Activated CD8-positive, alpha-beta T cell treated with anti-CD3 and anti-CD28 coated beads for 36 hours (primary cell): ENCODE measurements at places on chromosomes 2 and 18.

DNA sequence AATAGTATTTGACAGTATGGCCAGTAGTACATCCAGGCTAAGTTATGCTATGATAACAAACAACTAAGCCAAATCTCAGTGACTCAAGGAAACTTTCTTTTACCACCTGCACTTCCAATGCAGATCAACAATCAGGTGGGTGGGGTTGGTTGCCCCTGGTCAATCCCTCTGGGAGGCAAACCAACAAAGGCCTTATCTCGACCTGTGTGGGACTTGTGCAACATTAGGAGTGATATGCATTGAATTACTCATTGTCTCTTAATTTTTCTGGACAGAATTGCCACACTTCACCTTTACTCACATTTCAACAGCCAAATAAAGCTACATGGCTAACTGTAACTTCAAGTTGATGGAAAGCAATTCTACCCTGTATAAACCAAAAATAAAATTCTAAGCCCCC is 1049.3 kb upstream of the CDH2 start:
- DNase-seq = no peak

DNA sequence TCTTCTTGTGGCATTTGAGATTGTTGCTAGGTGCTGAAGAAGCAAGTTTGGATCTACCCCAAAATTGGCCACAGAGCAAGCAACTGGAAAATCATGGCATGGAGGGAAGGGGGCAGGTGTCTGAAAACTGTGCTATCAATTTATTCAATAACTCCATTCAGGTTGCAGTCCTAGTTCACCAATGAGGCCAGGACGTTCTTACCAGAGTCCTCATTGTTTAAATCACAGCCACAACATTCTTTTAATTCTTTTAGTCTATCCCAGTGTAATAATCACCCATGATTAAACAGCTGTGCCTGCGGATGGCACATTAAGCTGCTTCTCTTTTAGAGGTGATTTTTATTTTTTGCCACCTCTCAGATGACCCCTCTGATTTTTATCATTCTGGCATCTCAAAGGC is 103.5 kb downstream of the ANKRD44 start:
- no peak for DNase-seq

GRCh38 chr2:238743243-238744065 is 104.4 kb upstream of the TWIST2 start:
- no peak for DNase-seq

- DNase-seq = no peak
These were observed 132.8 kb downstream of the TTC27 start for GRCh38 chr2:32760628-32761027.

- no peak for DNase-seq
These were observed 86.5 kb upstream of the SEC11C start for GRCh38 chr18:59052965-59053820.

GRCh38 chr18:7592305-7593071 is 25.4 kb downstream of the PTPRM start:
- DNase-seq = no peak

GRCh38 chr2:144088863-144089262 is 431.1 kb downstream of the ZEB2 start:
- DNase-seq = no peak

GRCh38 chr18:45270289-45270771 is 344.9 kb upstream of the SLC14A2 start:
- DNase-seq = no peak

- DNase-seq = no peak
These were observed 56.5 kb upstream of the TTC39C start for GRCh38 chr18:23958036-23958435.

GRCh38 chr18:5568416-5568815 is 24.6 kb upstream of the EPB41L3 start:
- DNase-seq = no peak

GRCh38 chr18:58324824-58325480 is 280.9 kb downstream of the NEDD4L start:
- DNase-seq = no peak

DNA sequence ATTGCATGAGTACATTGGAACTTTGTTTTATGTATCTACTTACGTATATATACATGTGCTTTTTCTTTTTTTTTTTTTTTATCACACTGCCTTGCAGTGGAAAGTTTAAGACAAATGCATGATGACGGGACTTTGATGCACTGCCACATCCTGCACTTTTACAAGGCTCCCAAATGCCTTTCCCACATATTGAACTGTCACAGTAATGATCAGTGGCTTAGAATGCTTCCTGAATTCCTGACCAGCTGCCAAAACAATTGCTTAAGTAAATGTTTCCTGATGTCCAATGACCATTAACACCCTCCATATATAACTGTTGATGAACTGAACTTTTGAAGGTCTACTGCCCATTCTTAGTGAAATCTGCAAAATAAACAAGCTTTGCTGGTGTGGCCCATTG is 60.2 kb downstream of the LYPD6B start:
- no peak for DNase-seq

DNA sequence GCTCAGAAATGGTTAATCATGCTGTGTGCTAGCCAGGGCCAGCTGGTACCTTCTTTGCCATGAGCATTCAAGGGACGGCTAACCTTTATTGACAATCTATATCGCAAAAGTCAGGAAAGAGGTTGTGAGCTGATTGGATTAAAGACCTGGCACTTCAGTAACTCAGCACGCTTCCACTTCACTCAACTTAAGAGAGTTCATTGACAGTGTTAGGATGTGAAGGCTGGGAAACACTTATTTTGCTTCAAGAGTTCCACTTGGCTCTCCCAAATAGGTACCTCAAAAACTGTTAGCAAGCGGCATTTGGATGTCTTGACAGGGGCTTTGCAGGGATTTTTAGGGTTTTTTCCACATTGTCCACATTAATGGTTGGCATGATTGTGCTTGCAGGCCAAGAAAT is 25.1 kb upstream of the TXNDC2 start:
- DNase-seq = no peak

GRCh38 chr18:74392323-74392722 is 64.8 kb downstream of the DIPK1C start:
- DNase-seq = no peak

DNA sequence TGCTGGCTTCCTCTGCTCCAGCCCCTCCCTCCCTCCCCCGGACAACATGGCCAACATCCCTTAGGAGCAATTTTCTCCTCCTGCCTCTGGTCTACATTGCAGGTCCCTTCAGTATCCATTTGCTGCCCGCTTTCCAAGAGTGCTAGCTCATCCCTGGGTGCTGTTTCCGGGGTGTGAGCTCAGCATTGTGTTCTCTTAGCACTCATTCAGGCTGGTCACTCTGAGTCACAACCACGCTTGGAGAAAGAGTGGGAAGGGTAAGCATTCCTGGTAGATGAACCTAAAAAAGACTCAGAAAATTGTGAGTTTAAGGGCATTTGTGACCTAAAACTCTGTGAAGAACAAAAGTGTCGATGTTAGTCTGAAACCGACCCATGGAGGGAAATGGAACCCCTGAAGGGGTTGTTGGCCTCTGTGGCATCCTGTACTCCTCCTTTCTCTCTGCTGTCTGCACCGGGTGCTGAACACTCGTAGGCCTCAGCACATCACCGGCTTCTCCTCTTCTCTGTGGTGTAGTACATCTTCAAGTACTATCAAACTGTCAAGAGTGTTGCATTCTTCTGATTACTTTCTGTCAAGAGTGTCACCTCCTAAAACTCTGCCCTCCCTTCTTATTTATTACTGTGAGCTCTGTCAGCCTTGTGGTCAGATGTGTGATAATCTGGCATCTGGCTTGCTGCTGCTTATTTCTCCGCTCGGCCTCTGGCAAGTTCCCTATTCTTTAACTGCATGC is 73.0 kb downstream of the CTNNA2 start:
- no peak for DNase-seq
